ENCODE measurements at places on chromosomes 6 and 20.

GRCh38 chr6:93424303-93425064, 5.1 kb upstream of the EPHA7 start:
- no peak for DNase-seq

GRCh38 chr20:49647550-49647949, 66.1 kb downstream of the B4GALT5 start:
- DNase-seq: no peak

DNA sequence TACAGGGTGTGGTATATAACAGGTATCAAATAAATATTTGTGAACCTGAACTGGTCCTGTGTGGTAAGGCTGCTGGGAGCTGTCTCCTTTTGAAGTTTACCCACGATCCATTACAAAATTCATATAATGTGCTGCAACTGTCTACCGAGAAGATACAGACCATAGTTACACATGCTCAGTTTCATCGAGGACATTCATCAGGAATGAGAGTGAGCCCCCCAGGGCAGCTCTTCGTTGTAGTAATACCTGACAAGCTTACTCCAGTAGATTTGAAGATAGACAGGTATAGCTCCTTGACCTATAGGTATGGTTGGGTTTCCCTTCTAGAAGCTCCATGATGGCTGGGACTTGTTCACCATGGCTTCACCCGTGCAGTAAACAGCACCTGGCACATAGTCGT, 25.7 kb downstream of the ARMC2 start:
- DNase-seq: no peak

DNA sequence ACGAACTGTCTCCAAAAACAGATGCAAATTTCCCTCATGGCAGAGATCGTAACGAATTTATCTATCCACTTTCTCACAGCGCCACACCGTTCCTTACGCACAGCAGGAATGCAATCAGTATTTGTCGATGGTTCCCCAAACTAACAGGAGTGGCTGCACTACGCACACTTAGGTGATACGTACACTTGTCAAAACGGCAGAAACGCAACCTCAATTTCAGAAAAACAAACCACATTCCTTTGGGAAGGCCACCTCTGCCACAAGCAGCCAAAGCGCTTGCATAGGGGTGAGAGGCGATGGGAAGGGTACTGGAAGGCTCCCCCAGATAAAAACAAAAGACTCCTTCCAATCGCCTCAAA, 638 bp downstream of the MDN1 start:
- peak; percentile 8 for DNase-seq

- DNase-seq: no peak
Measured at GRCh38 chr20:48760403-48760983, 67.3 kb downstream of the PREX1 start.

GRCh38 chr6:156848123-156848522, 70.9 kb downstream of the ARID1B start:
- peak; percentile 38 for DNase-seq

DNA sequence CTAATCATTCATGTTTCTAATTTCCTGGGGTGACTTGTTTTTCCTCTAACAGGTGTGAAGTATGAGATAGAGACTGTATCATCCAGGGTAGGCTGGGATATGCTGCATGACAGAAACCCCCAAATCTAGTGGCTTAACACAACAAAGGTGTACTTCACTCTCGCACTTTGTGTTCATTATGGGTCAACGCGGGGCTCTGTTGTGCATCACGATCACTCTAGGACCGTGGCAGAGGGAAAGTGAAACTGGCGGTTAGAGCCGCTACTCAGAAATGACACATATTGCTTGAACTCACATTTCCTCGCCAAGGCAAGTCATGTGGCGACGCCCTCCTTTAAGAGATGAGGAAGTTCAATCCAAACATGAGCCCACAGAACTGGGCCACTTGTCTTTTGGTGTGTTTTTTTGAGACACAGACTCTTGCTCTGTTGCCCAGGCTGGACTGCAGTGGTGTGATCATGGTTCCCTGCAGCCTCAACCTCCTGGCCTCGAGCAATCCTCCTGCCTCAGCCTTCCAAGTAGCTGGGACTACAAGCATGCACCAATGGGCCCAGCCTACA, 41.3 kb downstream of the PCNA start:
- DNase-seq: no peak

GRCh38 chr20:41175201-41175651, 37.9 kb downstream of the PLCG1 start:
- DNase-seq: no peak

Measured in cerebellum (tissue), 4 donors.